ENCODE measurements at places on chromosomes 3 and 15.
A peak's percentile ranks its signal among the peaks of the same experiment; 100 is the strongest.

GRCh38 chr3:195073866-195074860, 196.8 kb downstream of the XXYLT1 start:
- DNase-seq, result no peak

DNA sequence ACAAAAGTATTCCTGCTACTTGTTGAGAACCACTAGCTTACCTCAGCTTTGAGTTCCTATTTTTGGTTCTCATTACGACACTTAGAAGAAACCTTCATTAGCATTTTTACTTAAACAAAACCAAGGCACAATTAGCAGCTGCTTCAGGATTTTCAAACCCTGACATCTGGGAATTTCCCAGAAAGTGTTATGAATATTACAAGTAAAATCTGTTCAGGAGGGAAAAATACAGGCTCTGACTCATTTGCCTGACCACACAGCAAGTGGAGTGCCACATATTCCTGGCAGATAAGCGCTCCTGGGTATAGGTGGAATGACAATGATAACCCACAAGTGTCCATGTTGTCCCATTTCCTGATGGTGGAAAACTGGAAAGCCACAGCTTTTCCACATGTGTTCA, 10.3 kb upstream of the RFTN1 start:
- DNase-seq, result no peak

- DNase-seq, result no peak
These were observed 405.6 kb downstream of the CADM2 start for GRCh38 chr3:85364296-85364909.

DNA sequence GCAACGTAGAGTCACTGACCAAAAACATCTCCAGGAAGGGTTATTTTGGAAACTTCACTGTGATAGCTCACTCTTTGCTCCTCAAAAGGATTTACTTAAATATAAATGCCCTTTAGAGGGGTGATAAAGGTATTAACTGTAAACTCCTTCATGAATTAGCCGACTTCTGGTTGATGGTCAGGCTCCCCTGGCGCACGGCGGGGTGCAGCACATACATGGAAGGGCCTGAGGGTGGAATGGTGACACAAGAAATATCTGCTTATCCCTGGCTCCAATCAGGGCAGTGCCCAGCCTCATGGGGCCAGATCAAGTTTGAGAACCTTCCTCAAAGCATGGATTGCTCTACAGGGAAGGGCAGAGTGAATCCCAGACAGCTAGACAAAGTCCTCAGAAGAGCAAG, 116.5 kb downstream of the IGF2BP2 start:
- no peak for DNase-seq

DNA sequence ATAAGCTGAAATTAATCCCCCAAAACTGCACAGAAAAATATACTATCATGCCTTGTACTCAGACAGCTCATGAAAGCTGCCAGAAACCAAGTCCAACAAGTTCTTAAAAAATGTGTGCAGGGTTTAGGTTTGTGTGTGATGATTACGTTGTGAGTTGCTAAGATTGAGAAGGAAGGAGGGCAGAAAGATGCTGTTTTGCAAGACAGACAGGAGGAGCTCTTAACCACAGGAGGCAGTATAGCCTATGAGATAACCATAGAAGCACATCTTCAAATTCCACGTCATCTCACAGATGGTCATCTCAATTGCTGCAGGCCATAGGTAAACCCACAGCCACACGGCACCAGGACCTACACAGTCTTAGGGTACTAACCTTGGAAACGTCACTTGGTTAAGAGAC, 191.9 kb downstream of the STT3B start:
- DNase-seq, result peak; percentile 22

DNA sequence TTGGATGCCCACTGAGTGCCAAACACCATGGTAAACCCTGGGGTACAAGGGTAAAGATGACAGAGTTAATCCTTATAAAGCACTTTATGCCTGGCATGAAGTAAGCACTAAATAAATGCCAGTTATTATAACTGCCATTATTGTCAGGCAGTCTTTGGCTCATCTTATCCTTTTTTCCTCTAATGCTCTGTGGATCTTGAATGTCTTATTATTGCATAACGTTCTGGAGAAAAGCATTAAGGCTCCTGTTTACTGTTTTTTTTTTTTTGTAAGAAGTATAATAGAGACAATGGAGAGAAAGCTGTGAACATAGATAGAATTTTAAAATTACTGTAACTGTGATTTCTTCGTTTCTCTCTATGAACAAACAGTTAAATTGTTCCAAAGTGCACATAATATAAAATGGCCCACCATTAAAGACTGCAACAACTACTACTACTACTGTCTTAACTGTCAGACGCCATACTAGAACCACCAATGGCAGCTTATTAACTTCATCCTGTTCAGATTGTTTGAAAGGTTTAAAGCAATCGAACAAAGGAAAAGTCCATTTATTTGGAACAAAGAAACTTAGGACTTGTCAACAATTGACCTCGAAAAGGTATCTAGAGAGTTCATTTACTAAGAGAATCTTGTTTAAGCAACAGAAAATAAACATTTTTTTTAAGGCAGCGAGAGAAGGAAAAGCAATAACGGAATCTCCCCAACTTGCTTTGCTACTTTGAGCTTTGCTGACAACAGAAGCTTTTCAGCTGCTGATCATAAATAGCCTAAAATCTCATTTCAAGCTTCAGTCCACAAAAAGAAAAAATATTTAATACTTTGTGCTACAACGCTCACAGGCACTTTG, 520.7 kb downstream of the ROBO1 start:
- no peak for DNase-seq

DNA sequence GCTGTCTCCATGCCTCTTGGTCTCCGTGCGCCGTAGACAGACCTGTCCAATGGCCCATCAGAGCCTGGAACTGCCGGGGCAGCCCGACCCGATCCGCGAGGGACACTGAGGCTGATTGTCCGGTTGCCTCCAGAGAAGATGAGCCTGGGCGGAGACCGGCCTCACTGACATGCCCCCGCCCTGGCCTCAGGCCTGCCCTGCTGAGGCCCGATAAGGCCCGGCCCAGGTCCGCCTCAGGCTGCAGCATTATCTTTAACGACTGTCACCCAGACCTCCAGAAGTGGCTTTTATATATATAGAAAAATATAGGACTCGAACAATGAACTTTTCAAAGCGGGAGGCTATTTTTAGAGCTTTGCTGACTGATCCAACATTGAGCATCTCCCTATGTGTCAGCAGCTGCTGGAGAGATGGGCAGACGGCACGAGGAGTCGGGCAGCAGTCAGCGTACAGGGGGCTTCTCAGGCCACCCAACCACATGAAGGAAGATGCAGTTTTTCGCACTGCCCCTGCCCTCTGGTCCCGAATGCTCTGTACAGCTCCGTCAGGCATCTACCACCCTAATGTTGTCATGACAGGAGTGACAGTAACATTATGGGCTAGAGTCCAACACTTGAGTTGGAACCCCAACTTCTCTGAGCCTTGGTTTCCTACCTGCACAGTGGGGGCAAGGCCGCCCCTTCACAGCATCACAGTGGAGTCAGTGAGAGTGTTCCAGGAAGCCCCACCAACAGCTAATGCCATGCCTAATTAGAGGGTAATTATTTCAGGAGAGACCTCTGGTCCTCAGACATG, 112.0 kb upstream of the RPL32 start:
- DNase-seq, result no peak

GRCh38 chr3:19662486-19662885, 271.5 kb downstream of the EFHB start:
- DNase-seq, result no peak

GRCh38 chr3:124935264-124935663, 713 bp upstream of the MUC13 start:
- peak; percentile 23 for DNase-seq

- no peak for DNase-seq
These were observed 220.1 kb downstream of the TBC1D2B start for GRCh38 chr15:77857419-77857818.

DNA sequence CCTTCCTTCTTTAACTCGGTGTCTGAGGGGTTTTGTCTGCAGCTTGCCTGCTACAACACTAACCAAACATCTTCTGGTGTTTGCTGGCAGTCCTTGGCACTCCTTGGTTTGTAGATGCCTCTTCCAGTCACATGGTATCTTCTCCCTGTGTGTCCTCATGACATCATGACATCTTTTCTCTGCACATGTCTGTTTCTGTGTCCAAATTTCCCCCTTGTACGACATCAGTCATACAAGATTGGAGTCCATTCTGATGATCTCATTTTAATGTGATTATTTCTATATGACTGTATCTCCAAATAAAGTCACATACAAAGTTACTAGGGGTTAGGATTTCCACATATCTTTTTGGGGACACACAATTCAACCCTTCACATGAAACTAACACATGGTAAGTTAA, 152.3 kb upstream of the LRRN1 start:
- no peak for DNase-seq

DNA sequence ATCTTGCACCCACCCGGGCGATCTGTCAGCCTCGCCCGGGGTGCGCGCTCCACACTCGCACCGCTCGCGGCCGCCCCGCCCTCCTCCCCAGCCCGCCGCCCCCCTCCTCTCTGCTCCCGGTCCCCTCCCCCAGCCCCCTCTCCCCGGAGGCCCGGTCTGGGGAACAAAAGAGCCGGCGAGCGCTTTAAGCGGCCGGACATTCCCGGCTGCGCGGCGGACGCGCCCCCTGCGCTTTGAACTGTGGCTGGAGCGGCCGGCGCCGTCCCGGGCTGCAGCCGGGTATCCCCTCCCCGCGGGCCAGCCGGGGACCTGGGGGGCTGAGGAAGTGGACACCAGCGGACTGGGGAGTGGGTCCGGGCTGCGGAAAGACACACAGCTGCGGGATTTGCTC, at the start of gene IGDCC3:
Gene IGDCC3 (minus strand): TSS at position 27 of the 391 bp plus-strand sequence. CDS start 214 bp downstream, outside the sequence.
- no peak for DNase-seq

GRCh38 chr15:82003916-82004315, 41.9 kb downstream of the MEX3B start:
- DNase-seq, result no peak

- DNase-seq, result no peak
These were observed 19.1 kb upstream of the GJD2 start for GRCh38 chr15:34773917-34774316.

DNA sequence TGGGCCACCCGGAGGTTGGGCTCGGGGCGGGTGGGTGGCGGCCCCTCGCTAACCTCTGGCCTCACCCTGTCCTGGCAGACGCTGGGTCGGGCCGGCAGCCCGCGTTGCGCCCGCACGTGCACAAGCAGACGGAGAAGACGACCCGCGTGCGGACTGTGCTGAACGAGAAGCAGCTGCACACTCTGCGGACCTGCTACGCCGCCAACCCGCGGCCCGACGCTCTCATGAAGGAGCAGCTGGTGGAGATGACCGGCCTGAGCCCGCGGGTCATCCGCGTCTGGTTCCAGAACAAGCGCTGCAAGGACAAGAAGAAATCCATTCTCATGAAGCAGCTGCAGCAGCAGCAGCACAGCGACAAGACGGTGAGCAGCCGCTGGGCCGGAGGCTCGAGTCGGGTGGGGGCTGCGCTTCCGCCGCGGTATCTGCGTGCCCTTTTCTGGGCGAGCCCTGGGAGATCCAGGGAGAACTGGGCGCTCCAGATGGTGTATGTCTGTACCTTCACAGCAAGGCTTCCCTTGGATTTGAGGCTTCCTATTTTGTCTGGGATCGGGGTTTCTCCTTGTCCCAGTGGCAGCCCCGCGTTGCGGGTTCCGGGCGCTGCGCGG, 3.7 kb downstream of the ISL2 start:
- DNase-seq, result peak; percentile 72

GRCh38 chr3:127092368-127092767, 100.6 kb upstream of the PRR23E start:
- no peak for DNase-seq

- no peak for DNase-seq
These were observed 516.3 kb upstream of the CADM2 start for GRCh38 chr3:84442533-84442932.

DNA sequence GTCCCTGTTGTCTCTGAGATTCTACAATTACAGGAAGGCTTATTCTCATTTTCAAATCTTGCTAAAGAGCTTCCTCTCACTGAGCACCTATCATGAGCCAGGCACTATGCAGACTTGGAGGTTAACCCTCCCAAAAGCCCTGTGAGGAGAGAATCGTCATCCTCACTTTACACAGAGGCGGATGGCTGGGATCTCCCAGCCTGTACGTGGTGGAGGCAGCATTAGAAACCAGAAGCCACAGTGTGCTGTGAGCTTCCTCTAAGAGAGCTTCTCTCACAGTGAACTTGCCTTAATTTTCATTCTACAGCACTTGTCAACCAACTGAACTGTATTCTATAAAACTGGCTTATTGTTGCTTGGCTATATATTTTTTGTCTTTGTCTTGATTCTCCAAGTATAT, 6.1 kb upstream of the DGKG start:
- no peak for DNase-seq

DNA sequence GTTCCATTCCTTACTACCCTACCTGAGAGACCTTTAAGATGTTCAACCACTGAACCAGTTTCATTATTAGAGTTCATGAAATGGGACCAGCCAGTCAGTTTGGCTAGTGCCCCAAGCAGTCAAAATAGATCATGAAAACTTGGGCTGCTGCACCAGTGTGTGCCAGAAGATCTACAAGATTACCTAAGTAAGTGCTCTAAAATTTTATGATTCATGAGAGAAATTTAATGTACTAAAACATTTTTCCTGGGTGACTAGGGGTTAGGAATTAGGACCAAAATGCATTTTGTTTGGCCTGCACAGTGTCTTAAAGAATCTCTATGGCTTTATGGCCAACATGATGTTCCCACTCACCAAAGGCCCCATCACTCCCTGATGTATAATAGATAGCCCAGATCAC, 214.7 kb downstream of the ATP8B4 start:
- DNase-seq, result no peak

DNA sequence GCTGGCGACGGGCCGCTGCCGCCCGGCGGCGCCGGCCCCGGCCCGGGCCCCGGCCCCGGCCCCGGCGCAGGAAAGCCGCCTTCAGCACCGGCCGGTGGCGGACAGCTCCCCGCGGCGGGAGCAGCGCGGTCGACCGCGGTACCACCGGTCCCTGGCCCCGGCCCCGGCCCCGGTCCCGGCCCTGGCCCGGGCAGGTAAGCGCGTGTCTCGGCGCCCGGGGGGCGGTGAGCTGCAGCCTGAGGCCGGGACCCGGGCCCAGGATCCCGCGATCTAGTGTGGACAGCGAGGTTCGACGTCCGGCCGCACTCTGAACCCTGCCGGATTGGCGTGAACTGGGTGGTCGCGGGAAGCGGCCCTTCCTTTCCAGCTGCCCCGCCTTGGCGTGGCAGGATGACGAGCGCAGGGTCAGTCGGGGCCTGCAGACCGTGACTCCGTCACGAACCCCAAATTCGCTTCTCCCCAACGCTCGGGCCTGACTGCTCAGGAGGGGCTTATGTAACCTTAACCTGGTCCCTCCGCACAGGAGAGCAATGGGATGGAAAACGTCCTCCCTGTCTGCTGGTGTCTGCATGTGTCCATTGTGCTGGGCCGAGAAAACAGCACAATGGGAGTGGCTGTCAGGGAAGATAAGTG, 472 bp downstream of the BSN start:
- no peak for DNase-seq

GRCh38 chr3:149448331-149448831, 26.1 kb upstream of the TM4SF4 start:
- no peak for DNase-seq

- peak; percentile 62 for DNase-seq
These were observed 19.1 kb upstream of the EPB42 start for GRCh38 chr15:43239732-43240491.

- DNase-seq, result no peak
These were observed 724.6 kb upstream of the CBLB start for GRCh38 chr3:106593381-106593780.

Measured in GM13977 (cell line).